ENCODE measurements at places on chromosomes 3 and 15. TPM values are rescaled to one million over a fixed set of nuclear protein-coding genes. Genes with fewer than 3 reads are reported as not detected.

Gene FBLN2
- total RNA-seq = 2.1 TPM

Gene HIGD2B
- total RNA-seq = not detected

DNA sequence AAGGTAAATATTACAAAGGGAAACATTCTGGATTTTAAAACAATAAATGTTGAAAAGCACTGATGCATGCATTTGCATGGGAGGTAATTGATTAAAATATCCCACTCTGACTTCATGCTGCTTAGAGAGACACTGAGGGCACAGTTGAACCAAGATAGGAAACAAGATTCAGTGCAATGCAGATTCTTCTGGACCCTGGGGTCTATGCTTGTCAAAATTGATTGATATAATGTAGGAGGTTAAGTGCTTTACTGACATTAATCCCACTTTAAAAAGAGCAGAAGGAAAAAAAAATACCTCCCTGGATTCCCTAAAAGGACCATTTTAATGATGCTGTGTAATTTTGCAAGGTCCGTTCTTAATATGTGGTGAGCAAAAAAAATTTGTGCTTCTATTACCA lies 454.2 kb downstream of the GABRB3 start:
- no peak for DNase-seq

GRCh38 chr3:107942244-107942643 lies 148.6 kb downstream of the CD47 start:
- peak; percentile 86 for DNase-seq

DNA sequence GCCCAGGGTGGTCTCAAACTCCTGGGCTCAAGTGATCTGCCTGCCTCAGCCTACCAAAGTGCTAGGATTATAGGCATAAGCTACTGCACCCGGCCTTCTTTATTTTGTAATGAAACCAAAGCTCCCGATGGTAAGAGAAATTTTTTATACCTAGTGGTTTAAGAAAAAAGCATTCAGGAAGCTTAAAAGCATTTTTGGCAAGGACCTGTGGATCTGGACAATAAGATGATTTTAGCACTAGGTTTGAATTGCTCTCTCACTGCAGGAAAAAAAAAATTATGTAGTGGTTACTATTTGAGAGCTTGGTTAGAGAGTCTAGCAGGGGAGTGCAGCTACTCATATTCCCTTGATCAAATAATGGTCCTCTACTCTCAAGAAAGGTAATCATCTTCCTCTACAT lies 64.9 kb upstream of the PIK3R4 start:
- DNase-seq = no peak

All from PC-3 (cell line).